ENCODE measurements at places on chromosomes 16 and 17.

DNA sequence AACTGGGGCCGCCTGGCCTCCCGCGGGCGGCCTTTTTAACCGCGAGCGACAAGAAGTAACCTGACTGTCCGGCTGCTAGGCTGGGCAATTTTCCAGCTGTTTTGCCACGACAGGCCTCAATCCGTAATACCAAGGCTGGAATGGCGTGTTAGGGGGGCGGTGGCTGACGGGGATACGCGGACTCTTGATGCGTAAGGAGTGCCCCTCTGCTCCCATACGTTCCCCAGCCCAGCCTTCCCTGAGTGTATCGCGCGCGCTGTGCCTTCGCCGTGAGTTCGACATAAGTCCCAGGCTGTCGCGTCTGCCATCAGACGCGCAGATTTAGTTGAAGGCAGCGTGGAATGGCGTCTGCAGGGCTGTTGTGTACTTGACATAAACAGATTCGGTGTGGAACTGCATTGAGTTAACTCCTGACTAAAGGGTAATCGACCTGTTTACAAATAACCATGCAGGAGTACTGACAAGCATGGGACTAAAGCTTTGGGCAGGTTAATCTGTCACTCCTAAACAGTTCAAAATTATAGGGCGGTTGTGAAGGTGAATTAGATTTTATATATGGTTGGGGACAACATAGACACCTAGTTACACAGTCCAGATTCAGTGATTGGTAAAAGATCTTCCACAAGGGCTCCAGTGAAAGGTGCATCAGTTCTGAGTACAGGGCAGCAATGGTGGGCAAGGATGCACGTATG, 16.6 kb upstream of the ERN1 start:
- DNase-seq = peak; percentile 64

- no peak for DNase-seq
These were observed 147.8 kb downstream of the CEP112 start for GRCh38 chr17:66044083-66044482.

GRCh38 chr17:72472106-72472505, 351.3 kb downstream of the SOX9 start:
- DNase-seq = no peak

GRCh38 chr17:64074704-64075426, 54.4 kb upstream of the ICAM2 start:
- no peak for DNase-seq

GRCh38 chr16:13070268-13070667, 168.9 kb downstream of the SHISA9 start:
- DNase-seq = no peak

DNA sequence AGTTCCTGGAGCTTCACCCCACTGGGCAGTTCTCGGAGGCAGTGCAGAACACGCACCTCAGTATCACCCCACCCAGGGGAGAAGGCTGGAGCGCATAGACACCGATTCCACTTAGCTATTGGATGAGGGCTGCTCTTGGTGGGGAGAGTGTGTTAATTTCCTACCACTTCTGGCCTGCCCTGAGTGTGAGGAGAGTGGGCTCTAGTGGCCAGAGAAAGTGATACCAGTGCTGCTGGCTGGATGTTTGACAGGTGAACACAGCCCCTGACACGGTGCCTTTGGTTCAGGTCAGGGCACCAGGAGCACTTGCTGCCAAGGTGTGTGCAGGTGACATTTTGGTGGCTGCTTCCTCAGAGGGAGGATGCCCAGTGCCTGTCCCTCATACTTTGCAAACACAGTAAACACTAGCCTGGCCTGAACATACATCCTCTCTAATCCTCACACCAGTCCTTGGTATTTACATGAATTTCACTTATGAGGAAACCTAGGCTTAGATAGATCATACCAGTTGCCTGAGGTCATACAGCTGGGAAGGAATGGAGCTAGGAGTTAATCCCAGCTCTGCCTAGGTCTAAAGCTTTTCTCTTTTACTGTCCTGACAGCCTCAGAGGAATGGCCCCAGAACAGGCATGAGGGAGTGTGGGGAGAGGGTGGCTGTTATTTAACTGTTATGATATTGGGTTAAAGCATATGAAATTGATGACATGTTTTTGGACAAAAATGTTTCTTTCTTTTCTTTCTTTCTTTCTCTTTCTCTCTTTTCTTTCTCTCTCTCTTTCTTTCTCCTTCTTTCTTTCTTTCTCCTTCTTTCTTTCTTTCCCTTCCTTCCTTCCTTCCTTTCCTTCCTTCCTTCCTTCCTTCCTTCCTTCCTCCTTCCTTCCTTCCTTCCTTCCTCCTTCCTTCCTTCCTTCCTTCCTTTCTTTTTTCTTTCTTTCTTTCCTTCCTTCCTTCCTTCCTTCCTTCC, 21.0 kb upstream of the ITGAX start:
- peak; percentile 47 for DNase-seq

- no peak for DNase-seq
These were observed 581 bp downstream of the CD68 start for GRCh38 chr17:7579834-7580603.

DNA sequence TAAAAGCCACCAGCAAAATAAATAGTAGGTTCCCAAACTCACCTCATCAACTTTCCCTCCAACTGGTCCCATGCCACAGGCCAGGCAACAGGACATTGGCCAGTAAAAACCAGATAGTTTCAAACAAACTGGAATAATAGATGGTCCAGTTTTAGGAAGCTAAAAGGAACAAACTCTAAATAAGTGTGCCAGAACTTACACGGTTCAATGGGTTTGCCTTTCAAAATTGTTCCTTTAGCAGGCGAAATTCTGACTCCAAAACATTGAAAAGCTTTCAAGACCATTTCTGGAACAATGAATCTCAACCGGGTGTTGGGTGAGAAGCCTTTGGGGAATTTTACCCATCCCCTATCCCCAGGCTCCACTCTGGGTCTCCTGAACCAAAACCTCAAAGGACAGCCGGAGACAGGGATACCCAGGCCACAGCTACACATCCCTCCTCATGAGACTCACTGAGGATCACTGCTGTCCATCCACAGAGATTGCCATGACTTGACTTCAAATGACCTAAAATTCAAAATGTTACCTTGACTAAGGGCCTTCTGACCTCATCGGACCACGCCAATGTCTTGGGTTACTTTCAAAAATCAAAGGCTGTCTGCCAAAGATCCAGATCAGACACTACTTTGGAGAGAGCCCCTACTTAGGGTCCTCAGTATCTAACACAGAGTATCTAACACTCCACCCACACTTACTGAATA, 13.0 kb downstream of the AXIN2 start:
- no peak for DNase-seq

DNA sequence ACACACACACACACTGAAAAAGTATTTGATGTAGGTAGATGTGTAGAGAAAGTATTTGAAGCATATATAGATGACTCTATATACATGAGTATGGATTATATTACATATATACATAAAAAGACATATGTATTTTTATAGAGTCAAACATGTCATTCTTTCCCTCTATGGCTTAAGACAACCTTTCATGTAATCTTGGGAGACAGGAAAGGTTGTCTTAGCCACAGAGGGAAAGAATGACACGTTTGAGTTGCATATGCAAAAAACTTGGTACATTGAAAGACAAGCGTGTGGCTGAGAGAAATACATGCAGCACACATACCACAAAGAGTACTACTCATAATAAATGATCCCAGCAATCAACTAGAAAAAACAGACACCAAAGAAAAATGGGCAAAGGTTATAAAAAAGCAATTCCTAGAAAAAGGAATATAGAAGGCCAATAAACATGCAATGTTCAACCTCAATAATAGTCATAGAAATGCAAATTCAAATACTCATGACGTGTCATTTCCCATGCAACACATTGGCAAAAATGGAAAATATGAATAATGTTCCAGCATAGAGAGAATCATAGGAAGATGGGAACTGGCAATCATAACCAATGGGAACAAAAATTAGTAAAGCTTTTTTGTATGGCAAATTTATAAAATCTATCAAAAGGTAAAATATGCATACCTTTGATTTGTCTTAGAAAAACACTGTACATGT, 69.0 kb downstream of the SPECC1 start:
- no peak for DNase-seq

DNA sequence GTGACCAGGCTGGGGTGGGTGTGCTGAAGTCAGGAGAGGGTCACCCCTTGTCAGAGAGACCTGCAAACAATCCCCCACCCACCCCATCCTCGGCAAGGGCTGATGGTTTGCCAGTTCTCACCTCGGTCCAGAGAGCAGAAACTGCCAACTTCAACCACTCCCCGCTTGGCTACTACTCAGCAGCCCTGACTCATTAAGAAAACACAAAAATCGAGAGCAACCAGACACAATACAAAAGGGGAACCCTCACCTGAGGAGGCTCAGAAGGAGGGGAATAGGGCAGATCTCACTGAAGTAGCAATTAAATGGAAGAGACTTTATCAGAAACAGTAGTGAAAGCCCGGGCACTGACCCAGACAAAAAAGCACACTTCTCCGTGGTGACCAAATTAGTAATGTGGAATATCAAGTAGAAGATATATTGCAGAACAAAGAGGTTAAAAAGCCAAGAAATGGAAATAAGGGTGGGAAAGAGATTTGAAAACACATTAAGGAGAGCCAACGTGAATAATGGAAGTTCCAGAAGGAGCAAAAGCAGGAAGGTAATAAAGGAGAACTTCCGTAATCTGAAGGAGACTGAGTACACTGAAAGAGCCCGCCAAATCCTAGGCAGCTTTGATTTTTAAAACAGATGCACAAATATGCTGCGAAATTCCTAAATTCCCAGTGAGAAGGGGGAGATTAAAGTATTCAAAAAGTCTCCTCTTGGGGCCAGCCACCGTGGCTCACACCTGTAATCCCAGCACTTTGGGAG, 23.6 kb downstream of the CENPV start:
- no peak for DNase-seq

GRCh38 chr16:873243-873661, 72.7 kb upstream of the GNG13 start:
- DNase-seq = no peak

- no peak for DNase-seq
These were observed 151.2 kb downstream of the IRX5 start for GRCh38 chr16:55081622-55082590.

DNA sequence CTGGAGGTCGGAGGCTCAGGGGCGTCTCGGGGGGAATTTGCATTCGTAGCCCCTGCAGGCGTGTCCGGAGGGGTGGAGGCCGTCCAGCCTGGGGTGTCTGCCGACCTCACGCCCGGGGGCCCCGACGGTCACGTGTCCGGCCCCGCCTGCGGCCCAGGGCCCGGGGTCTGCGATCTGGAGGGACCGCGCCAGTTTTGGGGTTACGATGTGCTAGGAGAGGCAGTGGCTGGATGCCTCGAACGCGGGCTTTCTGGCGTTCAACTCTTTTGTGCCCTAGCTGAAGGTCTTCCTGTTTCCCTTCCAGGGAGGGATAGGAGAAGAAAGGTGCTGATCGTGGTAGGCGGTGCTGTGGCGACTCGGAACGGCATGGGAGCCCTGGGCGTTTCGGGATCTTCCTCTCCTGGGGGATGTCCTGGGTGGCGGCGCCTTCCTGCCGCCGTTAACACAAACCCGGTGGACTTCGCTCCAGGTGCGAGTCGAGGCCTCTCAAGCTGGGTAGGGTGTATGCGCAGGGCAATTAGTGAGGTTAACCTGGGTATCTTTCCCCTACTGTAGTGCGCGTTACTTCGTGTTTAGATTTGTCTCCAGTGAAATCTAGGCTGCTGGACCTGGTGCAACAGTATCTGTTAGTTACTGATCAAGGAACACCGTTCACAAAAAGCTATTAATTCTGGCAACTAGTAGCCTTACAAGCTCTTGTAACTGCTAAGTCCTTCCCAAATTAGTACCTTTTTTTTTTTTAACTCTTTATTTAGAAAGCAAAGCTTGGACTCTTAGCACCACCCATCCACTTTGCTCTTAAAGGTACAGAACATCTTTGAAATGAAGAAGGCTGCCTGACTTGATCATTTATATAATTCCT, 1.3 kb downstream of the AKAP1 start:
- peak; percentile 24 for DNase-seq

- no peak for DNase-seq
These were observed 69.0 kb downstream of the KIF2B start for GRCh38 chr17:53891726-53892125.

GRCh38 chr16:17278988-17279387, 191.8 kb downstream of the XYLT1 start:
- DNase-seq = no peak

- DNase-seq = no peak
These were observed 421.1 kb upstream of the C16orf82 start for GRCh38 chr16:26645614-26646013.

DNA sequence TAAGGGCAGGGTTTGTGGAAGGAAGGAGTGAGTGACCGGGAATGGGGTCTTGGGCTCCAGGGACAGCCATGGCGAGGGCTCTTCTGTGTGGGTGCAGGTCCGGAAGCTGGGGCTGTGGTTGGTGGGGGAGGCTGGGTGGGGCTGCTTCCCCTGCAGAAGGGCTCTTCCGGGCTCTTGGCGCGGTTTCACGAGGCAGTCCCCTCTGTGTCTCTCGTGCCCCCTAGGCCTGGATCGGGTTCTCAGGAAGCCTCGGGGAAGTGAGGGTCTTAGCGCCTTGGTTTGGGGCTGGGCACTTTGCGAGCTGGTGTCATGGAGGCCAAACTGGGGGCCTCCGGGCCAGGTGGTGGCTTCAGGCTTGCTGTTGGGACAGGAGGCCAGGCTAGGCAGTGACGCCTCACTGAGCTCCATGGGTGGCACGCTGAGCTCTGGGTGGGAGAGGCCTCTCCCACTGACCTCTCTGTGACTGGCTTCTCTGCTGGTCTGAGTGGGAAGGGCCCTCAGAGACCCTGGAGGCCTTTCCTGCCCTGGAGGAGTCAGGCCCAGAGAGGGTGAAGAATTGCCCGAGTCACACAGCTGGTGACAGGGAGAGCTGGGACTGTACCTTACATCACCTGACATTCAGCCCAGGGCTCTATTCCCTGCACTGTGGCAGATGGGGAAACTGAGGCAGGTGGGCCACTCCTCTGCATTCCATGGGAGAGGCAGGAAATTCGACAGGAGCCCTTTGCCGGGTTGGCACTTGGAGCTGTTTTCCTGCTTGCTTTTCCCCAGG, 8.2 kb downstream of the ADCY7 start:
- DNase-seq = no peak

DNA sequence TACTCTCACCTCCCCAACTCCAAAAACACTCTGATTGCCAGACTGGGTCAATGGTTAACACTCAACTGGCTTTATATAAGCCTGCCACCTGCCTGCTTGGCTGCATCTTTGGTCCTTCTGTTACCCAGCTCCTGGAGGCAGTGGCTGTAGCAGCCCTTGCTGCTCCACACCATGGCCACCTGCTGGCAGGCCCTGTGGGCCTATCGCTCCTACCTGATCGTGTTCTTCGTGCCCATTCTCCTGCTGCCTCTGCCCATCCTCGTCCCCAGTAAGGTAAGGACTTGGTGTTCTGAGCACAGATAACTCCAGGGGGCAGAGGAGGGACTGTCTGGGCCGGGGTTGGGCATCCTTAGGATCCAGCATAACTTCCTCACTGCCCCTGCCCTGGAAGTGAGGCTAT, at the start of gene SLC13A2:
Gene SLC13A2 (plus strand): TSS at position 103 of the 400 bp plus-strand sequence. CDS start 69 bp downstream, at position 172.
- DNase-seq = no peak

DNA sequence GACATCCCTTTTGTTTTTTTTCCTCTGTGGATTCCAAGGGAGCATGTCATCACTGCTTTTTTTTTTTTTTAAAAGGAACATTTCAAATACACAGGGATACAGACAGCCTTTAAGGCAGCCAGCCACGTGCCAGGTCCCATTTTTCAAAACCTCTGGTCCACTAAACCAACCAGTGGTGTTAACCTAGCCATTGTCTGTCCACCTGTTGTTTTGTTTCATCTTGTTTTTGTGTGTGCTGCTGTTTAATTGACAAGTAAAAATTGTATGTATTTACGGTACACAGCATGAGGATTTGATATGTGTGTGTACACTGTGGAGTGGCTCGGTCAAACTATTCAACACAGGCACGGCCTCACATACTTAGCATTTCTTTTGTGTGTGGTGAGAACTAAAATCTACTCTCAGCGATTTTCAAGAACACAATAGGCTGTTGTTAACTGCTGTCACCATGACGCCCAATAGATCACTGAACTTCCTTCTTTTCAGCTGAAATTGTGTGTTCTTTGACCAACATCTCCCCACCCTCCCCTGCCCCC, 19.2 kb downstream of the TMEM114 start:
- DNase-seq = no peak
